ENCODE measurements at places on chromosomes 7 and 10.

GRCh38 chr7:83947260-83947659, 247.3 kb downstream of the SEMA3A start:
- DNase-seq: no peak

DNA sequence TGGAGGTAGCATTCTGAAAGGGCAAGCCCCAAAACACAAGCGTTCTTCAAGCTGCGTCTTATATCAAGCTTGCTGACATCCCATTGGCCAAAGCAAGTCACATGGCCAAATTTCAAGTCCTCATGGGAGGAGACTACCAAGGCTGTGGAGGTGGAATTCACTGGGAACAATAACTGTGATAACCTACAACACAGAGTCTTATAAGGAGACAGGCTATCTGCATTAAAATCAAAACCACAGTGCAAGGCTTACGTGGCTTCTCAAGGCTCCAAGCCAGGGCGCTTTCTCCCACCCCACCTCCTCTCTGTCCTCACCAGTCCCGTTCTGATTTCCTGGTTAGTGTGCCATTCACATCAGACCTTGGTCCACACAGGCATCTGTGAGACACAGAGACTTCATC, 39.4 kb downstream of the ADRB1 start:
- DNase-seq: no peak

DNA sequence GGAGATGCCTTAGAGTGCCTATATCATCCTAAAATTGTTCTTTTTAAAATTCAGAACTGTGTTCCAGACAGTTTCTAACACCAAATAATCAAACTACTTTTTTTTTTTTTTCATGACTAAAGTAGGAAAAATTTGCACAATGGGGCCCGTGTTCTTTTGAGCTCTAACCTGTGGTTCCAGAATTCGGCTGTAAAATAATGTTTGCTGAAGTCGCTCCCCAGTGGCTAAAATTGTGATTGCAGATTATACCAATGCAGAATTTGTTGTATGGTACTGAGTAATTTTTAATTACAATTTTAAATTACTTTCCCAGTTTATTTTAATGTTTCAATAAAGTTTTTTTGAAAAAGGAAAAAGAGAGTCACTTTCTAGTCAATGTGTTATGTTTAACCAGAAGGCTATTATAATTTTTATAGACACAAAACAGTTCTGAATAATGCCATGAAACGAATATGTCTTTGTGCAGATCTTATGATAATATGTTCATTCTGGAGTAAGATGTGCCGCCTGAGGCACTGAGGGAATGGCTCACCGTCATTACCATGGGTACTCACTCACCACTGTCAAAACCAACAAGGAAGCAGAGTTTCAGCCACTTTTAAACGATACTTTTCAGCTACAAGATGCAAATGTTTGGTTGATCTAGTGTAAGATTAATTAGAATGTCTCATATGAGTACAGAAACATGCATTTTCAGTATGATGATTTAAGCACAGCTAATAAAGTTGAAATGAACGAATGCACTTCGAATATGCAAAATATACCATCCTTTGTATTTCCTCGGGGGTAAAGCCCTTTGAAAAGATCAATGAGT, 173.6 kb downstream of the PRKCQ start:
- DNase-seq: no peak

DNA sequence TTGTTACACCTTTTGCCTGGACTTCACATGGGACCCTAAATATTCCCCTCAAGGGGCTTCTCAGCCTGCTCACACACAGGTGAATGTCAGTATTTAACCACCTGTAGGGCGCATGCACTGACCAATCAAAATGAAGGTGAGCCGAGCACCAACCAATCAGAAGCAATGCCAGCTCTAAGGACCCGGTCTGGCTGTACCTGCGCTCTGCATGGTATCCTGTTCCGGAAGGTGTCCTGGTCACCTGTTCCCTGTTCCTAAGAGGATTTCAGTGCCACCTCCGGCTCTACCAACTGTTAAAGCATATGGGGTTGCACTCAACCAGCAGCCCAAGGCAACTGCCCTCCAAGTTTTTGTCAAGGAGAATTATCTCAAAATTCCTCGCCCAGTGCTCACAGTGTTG, 18.4 kb upstream of the CALN1 start:
- peak; percentile 91 for DNase-seq

DNA sequence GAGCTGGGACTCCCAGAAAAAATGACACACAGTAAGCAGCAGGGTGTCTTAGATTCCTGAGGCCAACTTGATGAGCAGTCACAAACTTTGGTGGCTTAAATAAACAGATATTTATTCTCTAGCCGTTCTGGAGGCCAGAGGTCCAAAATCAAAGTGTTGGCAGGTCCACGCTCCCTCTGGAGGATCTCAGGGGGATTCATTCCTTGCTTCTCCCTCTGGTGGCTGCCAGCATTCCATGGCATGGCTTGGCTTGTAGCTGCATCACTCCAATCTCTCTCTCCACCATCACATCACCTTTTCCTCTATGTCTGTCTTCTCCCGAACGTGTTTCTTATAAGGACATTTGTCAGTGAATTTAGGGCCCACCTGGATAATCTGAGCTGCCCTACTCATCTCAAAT, 98.4 kb downstream of the OSBPL3 start:
- no peak for DNase-seq

GRCh38 chr10:103540722-103541121, 47.2 kb downstream of the NEURL1 start:
- no peak for DNase-seq

DNA sequence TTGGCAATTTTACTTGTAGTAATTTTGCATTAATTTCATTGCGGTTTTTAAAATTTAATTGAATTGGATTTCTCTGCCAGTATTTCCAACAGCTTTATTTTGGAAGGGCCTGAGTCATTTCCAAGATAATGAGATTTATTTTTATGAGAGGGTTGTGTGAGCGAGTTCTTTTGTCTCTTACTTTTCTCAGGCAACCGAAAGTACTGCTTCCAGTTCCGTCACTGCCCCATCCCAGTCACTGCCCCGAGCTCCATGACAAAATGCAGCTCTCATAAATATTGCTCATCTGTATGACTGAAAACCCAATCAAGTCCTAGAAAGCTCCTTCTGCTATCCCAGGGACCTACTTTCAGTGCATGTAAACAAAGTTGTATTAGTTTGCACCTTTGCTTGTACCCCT, 468.4 kb upstream of the SEMA3D start:
- DNase-seq: no peak

DNA sequence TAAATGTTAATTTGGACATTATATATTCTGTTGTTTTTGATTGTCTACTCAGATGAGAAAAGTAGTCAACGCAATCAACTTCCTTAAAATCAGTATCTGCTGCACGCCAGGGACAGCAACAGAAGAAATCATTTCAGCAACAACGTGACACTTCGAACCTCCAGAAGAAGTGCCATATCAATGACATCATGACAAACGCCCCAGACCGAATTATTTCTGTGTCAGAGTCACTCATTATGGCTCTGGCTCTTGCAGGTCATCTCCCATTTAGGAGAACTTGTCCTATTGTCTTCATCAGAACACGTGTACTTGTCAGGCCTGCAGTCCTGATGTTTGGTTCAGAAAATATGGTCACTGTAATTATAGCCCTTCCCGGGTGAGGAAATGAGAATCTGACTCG, 276.3 kb downstream of the ADARB2 start:
- no peak for DNase-seq

GRCh38 chr7:5423306-5423975, at the start of gene TNRC18:
Gene TNRC18, minus strand, starts transcription at chr7:5423834. Its CDS starts 2,588 bp downstream, at chr7:5421246.
- no peak for DNase-seq

DNA sequence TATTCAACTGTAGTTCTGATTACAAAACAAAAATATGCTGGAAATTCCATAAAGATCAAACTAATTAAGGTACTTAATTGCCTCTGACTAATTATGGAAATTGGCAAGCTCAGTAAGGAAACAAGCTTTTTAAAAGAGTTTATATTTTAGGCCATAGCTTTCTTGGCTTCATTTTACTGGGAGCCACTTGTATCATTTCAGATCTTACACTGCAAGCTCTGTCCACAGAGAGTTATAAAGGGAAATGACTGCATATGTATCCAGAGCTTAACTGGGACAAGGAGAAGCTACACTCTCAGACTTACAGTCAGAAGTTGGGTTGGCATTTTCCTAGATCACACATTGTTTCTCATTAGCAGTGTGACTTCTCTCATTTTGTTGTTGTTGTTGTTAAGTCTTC, 92.4 kb downstream of the LRRN3 start:
- peak; percentile 10 for DNase-seq

GRCh38 chr7:22627136-22627535, 99.9 kb upstream of the IL6 start:
- no peak for DNase-seq

- DNase-seq: no peak
These were observed 6.2 kb upstream of the HOXA11 start for GRCh38 chr7:27191161-27191731.

GRCh38 chr10:14118953-14119352, 211.8 kb downstream of the FRMD4A start:
- no peak for DNase-seq

- DNase-seq: no peak
These were observed 27.5 kb upstream of the FIGNL1 start for GRCh38 chr7:50477640-50478039.

- DNase-seq: no peak
These were observed 90.4 kb upstream of the FAM171A1 start for GRCh38 chr10:15461353-15462108.

GRCh38 chr10:29709484-29710002, 74.8 kb upstream of the SVIL start:
- DNase-seq: no peak

DNA sequence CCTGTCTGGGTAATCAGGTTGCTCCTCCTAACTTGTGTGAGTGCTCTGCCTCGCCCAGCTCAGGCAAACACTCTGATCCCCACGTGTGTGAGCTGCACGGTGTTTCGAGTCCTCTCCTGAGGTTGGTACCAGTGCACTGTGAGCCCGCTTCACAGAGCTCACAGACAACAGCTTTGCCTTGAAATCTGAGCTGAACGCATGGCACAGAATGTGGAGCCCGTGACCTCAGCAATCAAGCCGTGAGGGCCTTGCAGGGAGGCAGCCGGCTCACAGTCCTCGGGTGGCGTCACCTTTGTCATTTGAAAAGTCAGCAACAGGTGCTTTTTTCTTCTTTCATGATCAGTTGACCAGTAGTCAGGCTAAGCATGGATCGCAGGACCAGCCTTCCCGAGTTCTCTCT, 60.2 kb upstream of the ADGRA1 start:
- DNase-seq: no peak

- DNase-seq: no peak
These were observed 119.6 kb downstream of the DOCK1 start for GRCh38 chr10:127024685-127025435.

- no peak for DNase-seq
These were observed 475.8 kb upstream of the C7orf33 start for GRCh38 chr7:148114804-148115203.

GRCh38 chr7:15921576-15921975, 235.1 kb upstream of the MEOX2 start:
- no peak for DNase-seq

DNA sequence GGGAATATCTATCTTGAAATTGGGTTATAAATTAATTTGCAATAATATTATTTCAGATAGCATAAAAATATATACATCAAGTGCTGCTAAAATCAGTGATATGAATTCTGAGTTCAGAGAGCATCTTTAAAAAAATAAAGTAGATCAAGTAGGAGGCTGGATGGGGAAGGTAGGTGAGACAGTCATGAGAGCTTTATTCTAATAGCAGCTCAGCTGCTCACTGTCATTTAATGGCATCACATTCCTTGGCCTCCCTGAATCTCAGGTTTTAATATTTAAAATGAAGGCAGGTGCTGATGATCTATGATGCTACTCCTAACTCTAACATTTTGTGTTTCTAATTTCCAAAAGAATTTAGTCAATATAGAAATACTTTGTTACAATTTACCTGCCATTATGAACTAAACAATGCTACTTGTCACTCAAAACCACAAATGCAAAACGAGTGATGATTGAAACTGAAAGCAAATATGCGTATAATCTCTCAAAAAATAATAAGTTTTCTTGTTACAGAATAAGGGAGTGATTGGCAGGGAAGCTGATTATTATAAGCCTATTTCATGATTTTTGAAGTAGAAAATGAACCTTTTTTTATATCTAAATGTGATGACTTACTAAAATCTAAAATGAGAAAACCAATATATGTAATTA, 147.6 kb upstream of the CSTF2T start:
- no peak for DNase-seq

DNA sequence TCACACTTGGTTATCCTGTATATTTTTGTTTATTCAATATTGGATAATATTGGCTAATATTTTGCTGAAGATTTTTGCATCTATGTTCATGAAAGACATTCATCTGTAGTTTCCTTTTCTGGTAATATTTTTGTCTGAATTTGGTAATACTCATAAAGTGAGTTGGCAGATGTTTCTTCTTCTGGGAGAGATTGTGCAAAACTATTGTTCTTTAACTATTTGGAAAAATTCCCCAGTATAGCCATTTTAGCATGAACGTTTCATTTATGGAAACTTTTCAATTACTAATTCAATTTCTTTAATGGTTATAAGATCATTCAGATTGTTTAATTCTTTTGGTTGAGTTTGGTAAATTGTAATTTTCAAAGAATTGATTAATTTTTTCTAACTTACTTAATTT, 560.8 kb upstream of the FZD8 start:
- no peak for DNase-seq

GRCh38 chr10:102504976-102505300, 1.2 kb downstream of the SUFU start:
- DNase-seq: no peak

DNA sequence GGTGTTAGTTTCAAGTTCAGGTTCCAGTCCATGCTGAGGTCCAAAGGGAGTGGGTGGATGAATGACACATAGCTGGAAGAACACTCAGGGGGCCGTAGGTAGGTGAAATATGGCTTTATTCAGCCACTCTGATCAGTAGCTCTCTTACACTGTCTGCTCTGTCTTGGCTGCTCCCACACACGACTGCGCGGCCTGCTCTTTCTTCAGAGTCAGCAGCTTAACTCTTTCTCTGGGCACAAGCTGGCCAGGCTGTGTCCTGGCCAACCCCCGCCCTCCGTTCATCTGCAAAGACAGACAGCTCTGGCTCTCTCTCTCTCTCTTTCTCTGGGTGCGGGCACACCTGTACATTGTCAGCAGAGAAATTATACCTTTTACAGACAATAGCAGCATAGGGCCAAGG, 317.4 kb upstream of the SORCS1 start:
- DNase-seq: no peak

DNA sequence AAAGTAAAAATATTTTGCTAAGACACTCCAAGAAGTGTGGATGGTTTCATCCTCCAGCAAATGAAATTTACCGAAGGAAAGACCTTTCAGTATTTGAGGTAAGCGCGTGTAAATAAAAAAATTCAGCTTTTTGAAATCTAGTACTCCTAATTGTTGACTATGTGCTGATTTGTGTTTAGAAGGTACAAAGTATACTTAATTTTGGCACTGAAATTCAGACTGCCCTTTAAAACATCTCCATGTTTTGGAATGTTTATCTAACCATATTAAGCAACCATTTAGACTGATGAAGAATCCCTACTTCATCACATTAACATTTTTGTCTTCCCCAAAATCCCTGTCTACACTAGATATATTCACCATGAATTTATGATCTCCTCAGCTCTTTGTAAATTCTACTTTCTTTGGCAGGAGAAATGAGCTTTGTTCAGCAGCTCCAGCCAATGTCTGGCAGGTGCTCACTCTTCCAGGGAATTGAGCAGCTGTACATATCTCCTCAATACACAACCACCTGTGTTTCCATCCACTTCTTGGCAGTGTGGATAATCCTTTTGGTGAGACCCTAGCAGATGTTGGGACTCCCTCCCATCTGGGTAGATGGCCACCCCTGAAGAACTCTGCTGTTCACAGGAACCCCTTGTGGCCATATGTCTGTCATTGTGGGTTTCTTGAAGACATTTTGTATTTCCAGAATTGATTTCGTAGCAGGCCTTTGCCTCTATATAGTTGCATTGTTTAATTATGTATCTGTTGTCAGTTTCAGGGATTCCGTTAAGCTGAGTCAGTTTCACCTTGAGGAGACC, 129.4 kb upstream of the SAMD8 start:
- peak; percentile 24 for DNase-seq
